ENCODE measurements at places on chromosomes 7 and 10.
A peak's percentile ranks its signal among the peaks of the same experiment; 100 is the strongest.

- no peak for DNase-seq
These were observed 4.0 kb downstream of the INPP5A start for GRCh38 chr10:132541601-132542011.

- DNase-seq, result no peak
These were observed 56.3 kb downstream of the POU6F2 start for GRCh38 chr7:39033885-39034624.

DNA sequence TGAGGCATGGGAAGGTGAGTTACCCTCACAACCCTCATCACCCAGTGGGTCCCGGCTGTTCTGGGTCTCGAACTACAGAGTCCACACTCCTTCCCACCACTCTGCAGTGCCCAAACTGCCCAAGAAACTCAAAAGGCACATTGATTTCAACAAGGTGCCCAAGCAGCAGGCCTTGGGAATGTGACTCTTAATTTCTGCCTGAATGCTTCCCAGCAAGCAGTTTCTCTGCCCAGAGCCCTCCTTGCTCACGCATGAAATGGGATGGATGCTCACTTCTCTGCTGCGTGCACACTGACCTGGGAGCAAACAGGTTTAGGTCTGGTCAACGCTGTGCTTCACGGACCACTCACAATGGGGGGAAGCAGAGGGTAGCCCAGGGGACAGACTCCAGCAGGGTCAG lies 77.9 kb downstream of the GRB10 start:
- no peak for DNase-seq

GRCh38 chr10:72334196-72334824 lies 20.4 kb downstream of the DNAJB12 start:
- DNase-seq, result no peak

DNA sequence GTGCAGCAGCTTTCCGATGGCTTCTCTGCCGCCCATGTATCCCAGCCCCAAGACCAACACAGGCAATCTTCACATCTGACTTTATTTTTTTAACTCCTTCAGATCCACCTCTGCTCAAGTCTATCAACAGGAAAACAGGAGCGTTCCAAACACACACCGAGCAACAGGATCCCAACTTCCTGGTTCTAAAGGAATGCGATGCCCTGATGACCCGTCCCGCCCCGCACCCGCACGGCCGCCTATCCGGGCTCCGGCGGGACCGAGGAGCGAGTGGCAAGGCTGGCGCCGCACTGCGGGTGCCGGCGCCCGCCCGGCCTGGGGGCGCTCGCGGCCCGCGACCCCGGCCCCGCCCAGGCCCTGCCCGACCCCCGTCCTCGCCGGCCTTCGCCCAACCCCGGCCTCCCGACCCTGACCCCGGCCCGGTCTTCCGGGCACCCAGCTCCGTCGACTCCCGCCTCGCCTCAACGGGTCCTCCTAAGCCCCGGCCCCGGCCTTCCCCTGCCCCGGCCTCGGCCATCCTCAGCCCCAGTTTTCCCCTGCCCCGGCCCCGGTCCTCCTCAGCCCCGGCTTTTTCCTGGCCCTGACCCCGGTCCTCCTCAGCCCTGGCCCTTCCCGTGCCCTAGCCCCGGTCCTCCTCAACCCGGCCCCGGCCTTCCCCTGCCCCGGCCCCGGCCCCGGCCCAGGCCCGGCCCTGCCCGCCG lies 730 bp downstream of the LARP4B start:
- peak; percentile 21 for DNase-seq

- DNase-seq, result no peak
These were observed 483.0 kb downstream of the PLXDC2 start for GRCh38 chr10:20299034-20299736.

- DNase-seq, result no peak
These were observed 83.9 kb downstream of the MKX start for GRCh38 chr10:27661514-27662286.

DNA sequence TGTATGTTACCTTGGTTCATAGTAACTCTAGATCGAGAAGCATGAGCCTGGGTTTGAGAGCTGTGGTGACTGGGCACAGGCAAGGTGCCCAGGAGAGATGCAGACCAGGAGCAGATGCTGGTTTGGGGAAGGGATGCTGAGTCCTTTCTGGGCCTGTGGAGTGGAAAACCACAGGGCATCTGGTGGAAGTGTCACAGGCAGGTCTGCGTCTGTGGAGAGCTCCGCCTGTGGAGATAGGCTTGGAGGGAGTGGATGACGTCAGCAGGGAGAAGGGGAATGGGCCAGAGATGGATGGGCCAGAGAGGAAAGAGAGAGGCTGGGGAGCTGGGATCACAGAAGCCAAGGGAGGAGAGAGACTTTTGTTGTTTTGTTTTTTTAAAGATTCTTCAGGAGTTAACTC lies 14.8 kb downstream of the CYP26A1 start:
- no peak for DNase-seq

Measured in CD4-positive, alpha-beta T cell treated with Interleukin-4 for 1 hour (primary cell).